ENCODE measurements at places on chromosomes 2 and 18. TPM values are rescaled to one million over a fixed set of nuclear protein-coding genes. Genes with fewer than 3 reads are reported as not detected.

DNA sequence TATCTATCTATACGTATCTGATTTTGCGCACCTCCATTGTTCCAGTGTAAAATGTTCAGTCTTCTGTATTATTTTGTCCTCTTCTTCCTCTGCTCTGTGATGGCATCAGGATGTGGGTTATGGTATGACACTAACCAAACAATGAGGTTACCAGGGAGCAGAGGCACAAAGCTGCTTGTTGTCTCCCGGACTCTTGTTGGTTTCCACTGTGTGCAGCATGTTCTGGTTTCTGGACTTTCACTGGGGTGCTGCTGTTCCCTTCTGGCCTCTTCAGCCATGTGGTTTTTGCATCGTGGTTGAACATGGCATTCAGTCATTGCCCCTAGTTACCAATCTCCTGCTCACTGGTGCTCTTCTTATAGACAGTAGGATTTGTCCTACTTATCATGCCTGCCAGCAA lies 665.9 kb downstream of the CBLN2 start:
- H3K4me1 ChIP-seq: no peaks in the 10 kb centered on the region
- H3K27me3 ChIP-seq: no peaks in the 10 kb centered on the region
- H3K36me3 ChIP-seq: no peaks in the 10 kb centered on the region
- no peak for DNase-seq
- no peak overlapping the region for H3K27ac ChIP-seq
- no peak overlapping the region for H3K4me3 ChIP-seq

Gene FOXI3
- 0.60 TPM for total RNA-seq

Gene PKP4
- 38.4 TPM for total RNA-seq

Gene ASB18
- total RNA-seq: not detected

Gene GPR35
- 0.82 TPM for total RNA-seq

DNA sequence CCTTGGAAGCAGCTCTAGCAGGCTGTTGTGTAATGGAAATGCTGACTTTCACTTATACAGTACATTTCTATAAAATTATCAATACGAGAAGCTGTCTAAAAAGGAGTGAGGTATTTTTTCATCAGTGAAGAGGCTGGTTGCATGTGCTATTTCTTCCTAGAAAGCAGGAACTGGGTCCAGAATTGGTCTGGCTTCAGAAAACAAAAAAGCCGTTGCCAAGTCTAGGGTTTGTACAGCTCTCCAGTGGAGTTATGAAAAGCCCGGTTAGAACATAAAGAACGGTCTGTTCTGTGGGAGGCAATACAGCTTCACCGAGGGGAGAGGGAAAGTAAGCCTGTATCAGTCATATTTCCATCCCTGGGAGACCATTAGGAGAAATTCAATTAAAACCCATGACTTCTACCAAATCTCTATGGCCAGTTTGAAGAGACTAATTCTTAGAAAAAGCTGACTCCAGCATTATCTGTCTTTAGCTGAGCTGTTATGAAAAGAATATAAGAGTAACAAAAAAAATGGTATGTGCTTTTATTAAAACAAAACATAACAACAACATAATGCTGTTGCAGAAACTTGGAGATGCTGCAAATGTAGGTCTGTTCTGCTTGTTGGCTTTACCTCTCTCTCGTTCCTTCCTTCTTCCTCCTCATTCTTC lies 217.0 kb downstream of the CMPK2 start:
- no peaks in the 10 kb centered on the region for H3K36me3 ChIP-seq
- no peak for DNase-seq
- no peak overlapping the region for H3K27ac ChIP-seq
- H3K4me3 ChIP-seq: no peak overlapping the region
- no peaks in the 10 kb centered on the region for H3K27me3 ChIP-seq

- no peaks in the 10 kb centered on the region for H3K27me3 ChIP-seq
- peaks cover 11% of the 10 kb centered on the region for H3K4me1 ChIP-seq
- H3K36me3 ChIP-seq: no peaks in the 10 kb centered on the region
- peak; percentile 57 for DNase-seq
- peak overlapping the region; percentile 67 for H3K27ac ChIP-seq
These were observed 43.1 kb upstream of the TGFA start for GRCh38 chr2:70596739-70597138.

Gene BIN1
- total RNA-seq: 50.2 TPM

Gene ITGB6
- total RNA-seq: 7.6 TPM

DNA sequence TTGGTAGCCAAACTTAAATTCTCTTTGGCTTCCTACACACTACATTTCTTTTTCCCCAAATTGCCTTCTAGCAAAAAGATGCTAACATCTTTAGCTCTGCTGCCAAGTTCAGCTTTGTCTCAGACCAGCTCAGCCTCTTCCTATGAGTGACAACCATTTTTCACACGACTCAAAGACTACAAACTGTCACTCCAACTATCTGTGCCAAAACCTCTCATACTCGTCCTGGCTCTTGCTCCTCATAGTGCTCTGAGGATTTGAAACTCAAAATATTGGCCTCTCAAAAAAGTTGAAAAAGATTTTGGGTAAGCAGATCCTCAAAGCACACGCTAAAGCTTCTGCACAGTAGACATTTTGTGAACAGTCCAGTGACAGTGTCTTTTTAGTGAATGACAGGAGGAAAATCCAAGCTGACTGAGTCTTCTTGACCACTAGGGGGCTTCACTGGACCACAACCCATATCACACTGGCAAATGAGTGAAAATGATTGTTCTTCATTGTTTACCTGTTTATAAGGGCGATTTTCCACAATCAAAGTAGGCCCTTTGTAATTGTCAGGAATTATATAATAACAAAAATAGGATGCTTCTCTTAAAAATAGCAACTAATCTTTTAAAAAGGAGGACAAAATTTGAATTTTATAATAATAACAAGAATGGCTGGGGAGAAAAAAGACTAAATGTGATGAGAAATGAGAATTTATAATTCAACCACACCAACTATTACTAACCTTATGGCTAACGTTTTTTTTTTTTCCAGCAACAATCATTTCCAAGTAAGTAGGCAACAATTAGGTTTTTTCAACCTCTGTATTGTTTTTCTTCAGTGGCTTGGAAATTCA lies 85.5 kb upstream of the PGAP1 start:
- H3K4me1 ChIP-seq: no peaks in the 10 kb centered on the region
- no peaks in the 10 kb centered on the region for H3K36me3 ChIP-seq
- H3K4me3 ChIP-seq: no peak overlapping the region
- peak; percentile 36 for DNase-seq
- no peaks in the 10 kb centered on the region for H3K27me3 ChIP-seq
- no peak overlapping the region for H3K27ac ChIP-seq

GRCh38 chr18:78405763-78406162 lies 573.9 kb upstream of the SALL3 start:
- H3K4me3 ChIP-seq: no peak overlapping the region
- H3K4me1 ChIP-seq: no peaks in the 10 kb centered on the region
- no peaks in the 10 kb centered on the region for H3K27me3 ChIP-seq
- no peak overlapping the region for H3K27ac ChIP-seq
- no peaks in the 10 kb centered on the region for H3K36me3 ChIP-seq

Gene DSG4
- not detected for total RNA-seq

- no peak for DNase-seq
- H3K4me3 ChIP-seq: no peak overlapping the region
- H3K27me3 ChIP-seq: no peaks in the 10 kb centered on the region
- H3K36me3 ChIP-seq: no peaks in the 10 kb centered on the region
- H3K4me1 ChIP-seq: no peaks in the 10 kb centered on the region
- H3K27ac ChIP-seq: no peak overlapping the region
These were observed 488.9 kb downstream of the RNF144A start for GRCh38 chr2:7405861-7406715.

Gene MYO5B
- total RNA-seq: 7.2 TPM

GRCh38 chr2:237185553-237185925 lies 99.8 kb downstream of the COPS8 start:
- H3K36me3 ChIP-seq: no peaks in the 10 kb centered on the region
- H3K27ac ChIP-seq: no peak overlapping the region
- peaks cover 24% of the 10 kb centered on the region for H3K4me1 ChIP-seq
- H3K4me3 ChIP-seq: no peak overlapping the region
- no peaks in the 10 kb centered on the region for H3K27me3 ChIP-seq
- DNase-seq: no peak

Gene UGT1A3
- total RNA-seq: not detected

DNA sequence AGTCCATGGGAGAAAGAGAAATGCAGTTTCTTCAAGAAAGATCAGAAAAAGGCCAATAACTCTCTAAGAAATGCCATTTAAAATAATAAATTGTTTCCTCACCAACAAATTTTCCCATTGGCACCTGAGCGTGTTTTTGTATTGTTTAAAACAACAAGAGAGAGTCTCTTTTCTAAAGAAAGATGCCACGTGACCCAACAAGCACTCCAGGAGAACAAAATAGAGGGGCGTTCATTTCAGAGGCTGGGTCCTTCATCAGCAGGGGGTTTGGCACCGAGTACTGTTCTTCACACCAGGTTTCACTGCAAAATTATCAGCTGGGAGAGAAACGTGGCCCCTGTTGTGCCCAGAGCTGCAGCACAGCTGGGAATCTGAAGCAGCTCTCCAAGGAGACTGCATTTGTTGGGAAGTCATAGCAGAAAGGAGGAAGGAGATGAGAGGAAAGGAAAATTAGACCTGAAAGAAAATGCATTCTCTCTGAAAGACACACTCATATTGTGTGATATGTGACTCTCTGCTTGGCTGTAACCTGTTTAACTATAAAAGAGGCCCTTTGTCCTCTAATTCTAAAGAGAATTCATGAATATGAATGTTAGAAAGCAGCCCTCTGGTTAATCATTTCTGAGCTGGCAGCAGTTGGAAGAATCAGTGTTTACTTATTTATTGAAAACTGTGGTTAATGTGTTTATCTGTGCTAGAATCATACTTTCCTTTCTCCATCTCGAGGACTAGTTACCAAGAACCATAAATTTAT lies 205.3 kb upstream of the CDH20 start:
- no peak overlapping the region for H3K27ac ChIP-seq
- H3K4me3 ChIP-seq: no peak overlapping the region

Gene FOXD4L1
- not detected for total RNA-seq

Gene CHRNA1
- 3.7 TPM for total RNA-seq

DNA sequence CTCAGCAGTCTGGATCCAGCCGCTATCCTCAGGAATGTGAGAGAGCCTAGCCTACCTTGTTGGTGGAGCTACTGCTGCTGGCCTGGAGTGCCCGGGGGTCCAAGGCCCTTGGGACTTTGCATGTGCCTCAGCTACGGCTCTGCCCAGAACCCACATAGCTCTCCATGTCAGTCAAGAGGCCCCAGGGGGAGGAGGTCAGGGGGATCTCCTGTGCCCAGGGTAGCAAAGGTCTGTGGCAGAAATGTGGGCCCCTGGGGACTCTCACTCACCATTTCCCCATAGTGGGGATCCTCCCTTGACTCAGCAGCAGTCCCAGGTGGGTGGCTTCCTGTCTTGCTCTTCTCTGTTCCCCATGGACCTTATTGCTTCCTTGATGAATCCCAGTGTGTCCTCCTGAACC lies 342.7 kb upstream of the CHAC2 start:
- no peak for DNase-seq
- no peaks in the 10 kb centered on the region for H3K27me3 ChIP-seq
- H3K4me1 ChIP-seq: no peaks in the 10 kb centered on the region
- H3K4me3 ChIP-seq: no peak overlapping the region
- H3K36me3 ChIP-seq: no peaks in the 10 kb centered on the region

GRCh38 chr2:217707131-217707611 lies 295.6 kb downstream of the TNS1 start:
- peak; percentile 47 for DNase-seq
- H3K4me3 ChIP-seq: no peak overlapping the region
- no peak overlapping the region for H3K27ac ChIP-seq

Gene TMEFF2
- 0.41 TPM for total RNA-seq

- no peaks in the 10 kb centered on the region for H3K36me3 ChIP-seq
- no peak overlapping the region for H3K27ac ChIP-seq
- peaks cover 2% of the 10 kb centered on the region for H3K4me1 ChIP-seq
- no peak for DNase-seq
- no peaks in the 10 kb centered on the region for H3K27me3 ChIP-seq
These were observed 167.4 kb upstream of the GATA6 start for GRCh38 chr18:22001912-22002487.

Gene SSB
- 176 TPM for total RNA-seq

DNA sequence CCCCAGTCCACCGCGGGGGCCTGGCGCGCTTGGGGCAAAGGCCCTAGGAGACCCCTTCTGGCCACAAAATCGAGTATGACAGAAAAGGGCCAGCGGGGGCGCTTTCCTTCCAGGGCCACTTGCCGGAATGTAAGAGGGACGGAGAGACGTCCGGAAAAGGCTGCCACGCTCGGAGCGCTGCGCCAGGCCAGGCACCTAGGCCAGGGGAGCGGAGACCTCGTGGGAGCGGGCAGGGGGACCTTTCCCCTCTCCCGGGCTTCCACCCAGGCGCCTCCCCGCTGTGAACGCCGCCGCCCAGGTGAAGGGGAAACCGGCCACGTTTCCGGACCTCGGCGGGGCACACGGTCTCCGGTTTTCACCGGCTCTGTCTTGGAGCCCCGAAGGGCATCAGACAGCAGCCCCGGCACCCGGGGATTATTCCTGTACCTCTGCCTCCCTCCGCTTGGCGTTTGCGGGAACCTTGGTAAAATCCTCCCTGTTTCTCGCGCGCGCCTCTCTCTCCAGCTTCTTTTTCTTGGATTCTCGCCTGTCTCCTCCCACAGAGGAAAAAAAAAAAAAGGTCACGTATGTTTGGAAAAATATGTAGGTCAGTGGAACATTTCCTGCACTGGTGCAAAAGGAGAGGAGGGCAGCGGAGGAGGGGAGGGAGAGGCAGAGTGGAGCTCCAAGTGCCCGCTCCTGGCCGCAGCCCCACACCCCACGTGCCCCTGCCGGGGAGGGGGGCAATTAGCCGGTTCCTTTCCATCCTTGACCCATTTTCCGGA lies 1.2 kb upstream of the NPAS2 start:
- DNase-seq: peak; percentile 58
- H3K36me3 ChIP-seq: no peaks in the 10 kb centered on the region
- peak overlapping the region; percentile 60 for H3K27ac ChIP-seq

- H3K4me1 ChIP-seq: no peaks in the 10 kb centered on the region
- no peak overlapping the region for H3K4me3 ChIP-seq
- H3K27ac ChIP-seq: no peak overlapping the region
- no peak for DNase-seq
- H3K36me3 ChIP-seq: no peaks in the 10 kb centered on the region
These were observed 66.0 kb upstream of the PMAIP1 start for GRCh38 chr18:59833785-59834184.

Gene NMUR1
- total RNA-seq: not detected
